ENCODE measurements at places on chromosomes 12 and 14. TPM values are rescaled to one million over a fixed set of nuclear protein-coding genes. Genes with fewer than 3 reads are reported as not detected.

Gene P2RX2
- not detected for polyA plus RNA-seq

Gene CCDC177
- polyA plus RNA-seq: not detected

Gene MDGA2
- not detected for polyA plus RNA-seq

Gene HOXC10
- polyA plus RNA-seq: not detected

Gene SLC15A4
- 19.8 TPM for polyA plus RNA-seq

Data from heart left ventricle (tissue), 16 donors.